ENCODE measurements at places on chromosomes 4 and X. TPM values are rescaled to one million over a fixed set of nuclear protein-coding genes. Genes with fewer than 3 reads are reported as not detected.

CLNK gene
- not detected for total RNA-seq

PAK3 gene
- total RNA-seq = 0.37 TPM

IL1RAPL2 gene
- not detected for total RNA-seq

HNRNPD gene
- 510 TPM for total RNA-seq

RPGR gene
- total RNA-seq = 7.1 TPM

PCDH18 gene
- total RNA-seq = not detected

DACH2 gene
- total RNA-seq = not detected
